ENCODE measurements at places on chromosomes 12 and 14. TPM values are rescaled to one million over a fixed set of nuclear protein-coding genes. Genes with fewer than 3 reads are reported as not detected.

DNA sequence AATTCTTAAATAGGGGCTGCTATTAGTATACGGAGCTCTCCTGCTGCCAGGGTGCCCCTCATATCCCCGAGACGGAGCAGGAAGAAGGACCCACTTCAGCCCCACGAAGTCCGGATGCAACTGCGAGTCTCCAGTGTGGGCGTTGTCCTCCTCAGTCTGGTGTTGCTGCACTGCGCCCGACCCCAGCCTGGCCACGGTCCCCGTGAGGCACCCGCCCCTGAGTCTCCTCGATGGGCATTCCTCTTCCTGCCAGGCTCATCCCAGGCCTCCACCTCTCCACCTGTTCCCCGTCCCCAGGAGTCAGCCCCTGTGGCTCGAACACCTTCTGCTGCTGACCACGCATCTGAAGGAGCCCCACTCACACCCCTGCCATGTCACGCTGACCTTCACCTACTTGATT is 68.1 kb upstream of the SFSWAP start:
- DNase-seq, result no peak

DNA sequence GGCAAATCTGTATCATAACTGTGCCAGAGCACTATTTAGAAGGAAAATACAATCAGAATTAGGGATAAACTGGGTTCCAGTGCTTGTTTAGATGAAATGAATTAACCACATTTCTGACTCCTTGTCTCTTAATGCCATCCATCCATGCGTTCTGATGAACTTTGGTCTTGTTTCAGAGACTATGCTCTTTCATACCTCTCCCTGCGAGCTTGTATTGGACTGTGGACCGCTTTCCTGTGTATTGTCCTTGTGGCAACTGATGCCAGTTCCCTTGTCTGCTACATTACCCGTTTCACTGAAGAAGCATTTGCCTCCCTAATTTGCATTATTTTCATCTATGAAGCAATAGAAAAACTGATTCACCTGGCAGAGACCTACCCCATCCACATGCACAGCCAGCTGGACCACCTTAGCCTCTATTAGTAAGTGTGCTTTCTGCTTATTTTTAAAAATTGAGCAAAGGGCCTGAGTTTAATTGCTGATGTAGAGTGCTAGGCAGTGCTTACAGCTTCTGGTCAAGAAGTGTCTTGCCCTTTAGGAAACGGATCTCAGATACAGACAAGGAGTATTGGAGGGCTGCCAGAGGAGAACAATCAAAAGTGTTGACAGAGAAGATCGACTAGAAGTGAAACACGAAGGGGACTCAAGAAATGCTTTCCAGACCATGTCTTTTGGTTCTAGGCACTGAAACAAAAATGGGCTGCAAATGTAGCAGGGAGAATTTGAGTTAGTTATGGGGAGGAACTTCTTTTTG is 46.7 kb downstream of the SLC4A8 start:
- no peak for DNase-seq

DNA sequence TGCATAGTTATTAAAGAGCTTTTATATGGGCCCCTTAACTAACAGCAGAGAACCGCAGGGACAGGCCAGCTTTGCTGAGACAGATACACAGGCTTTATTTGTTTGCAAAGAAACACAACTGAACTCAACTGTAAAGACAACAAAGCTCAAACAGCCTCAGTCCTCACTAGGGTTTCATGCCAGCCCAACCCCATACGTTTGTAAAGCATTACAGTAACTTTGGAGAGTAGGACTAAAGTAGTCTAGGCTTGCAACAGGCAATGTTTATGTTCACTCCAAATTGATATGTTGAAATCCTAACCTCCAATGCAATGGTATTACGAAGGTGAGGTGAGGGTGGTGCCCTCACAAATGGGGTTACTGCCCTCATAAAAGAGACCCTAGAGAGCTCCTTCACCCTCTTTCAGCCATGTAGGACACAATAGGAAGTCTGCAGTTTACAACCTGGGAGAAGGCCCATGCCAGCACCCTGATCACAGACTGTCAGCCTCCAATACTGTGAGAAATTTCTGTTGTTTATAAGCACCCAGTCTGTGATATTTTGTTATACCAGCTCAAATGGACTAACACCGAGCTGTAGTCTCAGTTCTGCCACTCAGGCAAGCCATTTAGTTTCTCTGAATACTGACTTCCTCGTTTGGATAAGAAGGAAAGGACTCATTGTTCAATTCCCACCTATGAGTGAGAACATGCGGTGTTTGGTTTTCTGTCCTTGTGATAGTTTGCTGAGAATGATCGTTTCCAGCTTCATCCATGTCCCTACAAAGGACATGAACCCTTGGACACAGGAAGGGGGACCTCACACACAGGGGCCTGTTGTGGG is 35.2 kb downstream of the PPM1H start:
- DNase-seq, result no peak

C12orf60 gene
- polyA plus RNA-seq, result 4.7 TPM

REM2 gene
- polyA plus RNA-seq, result 1.3 TPM

DNA sequence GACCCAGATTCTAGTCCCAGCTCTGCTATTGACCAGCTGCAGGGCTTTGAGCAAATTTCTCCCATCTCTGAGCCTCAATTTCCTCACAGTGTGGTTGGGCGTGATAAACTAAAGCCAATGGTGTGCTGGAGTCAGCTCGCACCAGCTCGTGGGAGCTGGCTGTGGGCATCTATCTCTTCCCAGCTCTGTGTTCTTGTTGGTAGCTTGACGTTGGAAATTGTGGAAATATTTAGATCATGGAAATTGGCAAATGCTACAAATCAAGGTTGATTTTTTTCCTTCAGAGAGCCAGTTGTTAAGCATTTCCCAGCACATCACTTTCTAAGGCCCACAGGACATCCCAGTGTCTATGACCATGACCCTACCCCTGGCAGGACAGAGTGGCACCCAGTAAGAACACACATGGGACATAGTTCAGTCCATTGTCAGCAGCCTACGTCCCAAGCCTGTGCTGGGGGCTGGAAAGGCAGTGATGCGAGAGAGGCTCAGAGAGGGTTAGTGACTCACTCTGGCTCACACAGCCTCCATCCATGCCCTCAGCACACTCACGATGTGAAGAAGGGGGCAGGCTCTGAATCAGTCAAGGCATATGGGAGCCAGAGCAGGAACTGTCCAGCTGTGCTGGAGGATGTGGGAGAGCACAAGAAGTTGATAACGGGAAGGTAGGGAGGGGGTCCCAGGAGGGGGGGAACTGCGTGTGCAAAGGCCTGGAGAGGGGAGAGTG is 77.6 kb downstream of the LGMN start:
- DNase-seq, result no peak

GRCh38 chr12:40534828-40535227 is 157.4 kb upstream of the CNTN1 start:
- DNase-seq, result no peak

E2F7 gene
- 5.2 TPM for polyA plus RNA-seq

CIPC gene
- 21.2 TPM for polyA plus RNA-seq

WSCD2 gene
- polyA plus RNA-seq, result 10.0 TPM

DNA sequence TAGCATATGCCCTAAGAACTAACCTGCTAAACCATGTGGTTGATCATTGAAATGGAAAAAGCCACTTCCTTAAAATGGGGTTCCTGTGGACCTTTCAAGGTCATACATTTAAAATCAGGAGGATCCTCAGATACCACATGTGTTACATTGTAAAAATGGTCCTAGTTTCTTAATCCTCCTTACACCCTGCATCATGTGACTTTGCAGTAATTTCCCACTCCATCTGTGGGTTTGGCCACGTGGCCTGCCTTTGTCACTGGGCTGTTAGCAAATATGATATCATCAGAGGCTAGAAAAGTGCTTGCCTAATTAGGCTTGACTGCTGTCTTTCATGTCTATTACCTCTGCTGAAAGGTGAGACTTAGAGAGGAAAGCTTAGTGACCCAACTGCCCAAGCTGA is 70.7 kb downstream of the CMKLR1 start:
- DNase-seq, result no peak

KLRG1 gene
- polyA plus RNA-seq, result 3.3 TPM

LRCOL1 gene
- 5.1 TPM for polyA plus RNA-seq

DNA sequence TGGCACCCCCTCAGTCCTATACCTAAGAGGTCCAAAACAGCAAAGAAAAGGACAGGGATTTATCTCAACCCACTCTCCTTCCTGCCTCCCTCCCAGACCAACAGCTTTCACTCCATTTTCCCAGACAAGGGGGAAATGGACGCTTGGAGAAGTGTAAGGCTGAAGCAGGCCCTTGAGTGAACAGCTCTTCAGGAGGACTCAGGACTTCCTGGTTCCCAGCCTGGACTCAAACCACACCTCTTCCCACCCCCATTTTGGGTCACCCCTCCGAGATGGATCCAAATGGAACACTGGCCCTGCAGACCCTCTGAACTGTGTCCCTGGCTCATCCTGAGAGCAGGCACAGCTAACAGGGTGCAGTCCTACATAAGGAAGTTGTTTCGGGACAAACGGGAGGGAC is 2.7 kb downstream of the KMT2D start:
- no peak for DNase-seq

GRCh38 chr12:32211066-32211899 is 104.6 kb downstream of the BICD1 start:
- DNase-seq, result no peak

DNA sequence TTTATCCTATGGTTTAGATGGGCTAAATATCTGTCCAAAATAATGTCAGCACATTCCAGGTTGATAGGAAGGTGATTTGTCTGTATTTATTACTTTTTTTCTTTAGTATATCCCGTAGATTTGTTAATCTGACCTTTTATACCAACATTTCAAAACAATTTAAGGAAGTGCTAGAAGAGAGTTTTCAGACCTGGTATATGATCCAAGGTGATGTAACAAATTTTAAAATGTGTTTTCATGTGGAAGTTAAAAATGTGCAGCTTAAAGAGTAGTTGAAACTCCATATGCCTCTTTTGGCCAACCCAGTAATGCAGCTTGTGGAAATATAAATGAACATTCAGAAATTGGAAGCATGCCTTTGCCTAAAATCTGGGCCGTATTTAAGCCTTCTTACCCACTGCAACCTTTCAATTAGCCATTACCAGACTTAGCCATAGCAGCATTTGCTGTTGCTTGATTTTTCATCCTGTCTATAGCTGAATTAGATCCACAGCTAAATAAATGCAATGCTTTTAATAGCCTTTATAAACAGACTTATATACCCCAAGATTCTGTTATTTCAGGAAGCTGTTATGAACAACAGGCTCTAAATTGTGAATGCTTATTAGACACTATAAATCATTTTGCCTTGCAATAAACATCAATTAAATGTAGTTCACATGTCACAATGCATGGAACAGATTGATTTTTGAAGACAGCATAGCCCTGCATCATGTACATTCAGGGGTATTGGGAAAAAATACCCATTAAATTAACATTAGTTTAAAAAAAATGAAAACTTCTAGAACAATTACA is 271.2 kb downstream of the PDZRN4 start:
- DNase-seq, result no peak

RASSF9 gene
- 16.7 TPM for polyA plus RNA-seq

DNA sequence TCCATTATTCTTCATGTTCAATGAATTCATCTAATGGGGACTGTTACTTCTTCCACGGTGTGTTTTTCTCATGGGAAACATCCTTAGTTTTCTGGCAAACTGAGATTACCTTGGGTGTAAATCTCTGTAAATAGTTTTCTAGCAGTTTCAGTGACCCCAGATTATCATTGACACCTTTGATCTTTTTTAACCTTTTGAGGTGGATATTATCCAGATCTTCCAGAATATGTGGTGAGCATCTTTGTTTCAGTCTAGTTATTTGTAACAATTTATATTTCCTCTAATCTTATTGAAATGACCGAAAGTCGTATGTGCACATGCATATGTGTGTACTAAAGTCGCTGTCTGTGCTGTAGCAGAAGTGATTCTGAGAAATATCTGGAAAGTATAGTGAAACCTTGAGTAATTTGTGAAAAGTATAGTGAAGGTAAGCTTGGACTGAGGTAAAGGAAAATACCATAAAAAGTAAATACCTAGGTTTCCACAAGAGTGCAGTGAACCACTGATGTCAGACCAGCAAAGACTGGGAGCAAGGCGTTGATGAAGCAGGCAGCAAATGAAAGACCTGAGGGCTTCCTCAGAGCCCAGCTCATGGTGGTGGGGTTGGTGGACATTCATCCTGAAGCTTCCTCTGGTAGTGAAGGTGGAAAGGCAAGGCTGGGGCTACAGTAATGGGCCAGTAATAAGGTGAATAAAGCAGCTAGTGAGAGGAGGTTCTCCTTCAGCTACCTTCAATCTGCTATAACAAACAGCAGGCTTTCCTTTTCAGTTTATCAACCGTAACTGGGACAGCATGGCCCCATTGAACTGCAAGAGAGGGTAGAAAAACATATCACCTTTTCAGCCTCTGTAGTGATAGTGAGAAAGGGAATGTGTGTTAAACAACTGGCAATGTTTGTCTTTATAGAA is 480.2 kb upstream of the FBXO33 start:
- DNase-seq, result no peak

GRCh38 chr14:95695913-95696312 is 9.7 kb downstream of the TCL1B start:
- no peak for DNase-seq

DNA sequence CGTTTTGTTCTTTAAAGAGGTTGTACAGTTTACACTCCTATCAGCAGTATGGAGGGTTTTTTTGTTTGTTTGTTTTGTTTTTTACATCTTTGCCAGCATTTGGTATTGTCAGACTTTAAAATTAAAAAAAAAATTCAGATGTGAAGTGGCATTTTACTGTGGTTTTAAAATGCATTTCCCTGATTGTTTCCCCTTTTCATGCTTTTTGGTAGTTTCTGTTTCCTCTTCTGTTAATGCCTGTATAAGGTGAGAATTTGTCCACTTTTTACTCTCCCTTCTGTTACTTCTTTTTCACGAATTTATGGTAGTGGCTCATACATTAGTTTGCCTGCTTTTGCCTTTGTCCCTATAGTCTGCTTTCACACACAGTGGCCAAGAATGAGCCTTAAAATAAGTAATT is 36.6 kb downstream of the MNAT1 start:
- no peak for DNase-seq

PTPN6 gene
- 19.2 TPM for polyA plus RNA-seq

CRACR2A gene
- 1.5 TPM for polyA plus RNA-seq

GRCh38 chr14:71247106-71247505 is 339.8 kb downstream of the PCNX1 start:
- DNase-seq, result no peak

DNA sequence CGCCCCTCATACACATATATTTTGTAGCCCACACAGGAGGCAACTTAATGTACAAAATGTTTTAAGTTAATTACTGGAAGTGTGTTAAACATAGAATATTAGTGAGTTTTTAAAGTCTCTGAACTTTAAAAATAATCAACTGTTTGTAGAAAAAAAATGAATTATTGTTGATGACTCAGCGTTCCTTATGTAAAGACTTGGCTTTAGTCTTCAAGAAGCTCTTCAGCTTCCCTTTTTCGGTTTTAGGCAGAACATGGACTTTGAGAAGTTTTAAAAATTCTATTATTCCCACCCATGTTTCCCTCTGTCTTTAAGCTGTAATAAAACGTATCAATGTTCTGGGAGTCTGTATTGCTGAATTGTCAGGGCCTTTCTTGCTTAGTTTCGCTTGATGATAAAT is 269.5 kb downstream of the FBXL14 start:
- DNase-seq, result no peak

- no peak for DNase-seq
These were observed 35.5 kb upstream of the UNC79 start for GRCh38 chr14:93395231-93395630.

- no peak for DNase-seq
These were observed 411.0 kb downstream of the C12orf50 start for GRCh38 chr12:87618199-87618598.

- DNase-seq, result no peak
These were observed 78.7 kb downstream of the LRRC74A start for GRCh38 chr14:76904740-76905569.

GRCh38 chr12:49872781-49873181 is 29.9 kb upstream of the BCDIN3D start:
- DNase-seq, result no peak

Data from left renal cortex interstitium (tissue), 4 donors.